ENCODE measurements at places on chromosomes 1 and 21.

DNA sequence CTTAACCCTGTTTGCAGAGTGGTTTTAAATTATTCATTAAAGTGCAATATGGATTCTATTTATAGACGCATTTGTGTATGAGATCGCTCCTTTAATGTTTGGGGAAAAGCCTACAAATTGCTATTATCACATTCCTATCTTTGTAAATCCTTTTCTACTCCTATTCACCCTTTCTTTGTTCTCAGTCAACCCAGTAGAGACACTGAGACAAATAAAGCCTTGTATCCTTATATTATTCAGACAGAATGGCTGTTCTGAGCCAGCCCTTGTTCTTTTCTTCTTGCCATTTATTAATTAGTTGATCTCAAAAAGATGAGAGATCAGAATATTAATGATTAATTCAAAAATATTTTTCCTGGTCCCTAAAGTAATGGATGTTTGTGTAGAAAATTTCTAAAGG lies 8.4 kb downstream of the PCBP3 start:
- H3K4me1 ChIP-seq: no peaks in the 10 kb centered on the region
- no peak for DNase-seq
- H3K27ac ChIP-seq: no peak overlapping the region
- peaks cover 4% of the 10 kb centered on the region for H3K27me3 ChIP-seq
- H3K36me3 ChIP-seq: no peaks in the 10 kb centered on the region

DNA sequence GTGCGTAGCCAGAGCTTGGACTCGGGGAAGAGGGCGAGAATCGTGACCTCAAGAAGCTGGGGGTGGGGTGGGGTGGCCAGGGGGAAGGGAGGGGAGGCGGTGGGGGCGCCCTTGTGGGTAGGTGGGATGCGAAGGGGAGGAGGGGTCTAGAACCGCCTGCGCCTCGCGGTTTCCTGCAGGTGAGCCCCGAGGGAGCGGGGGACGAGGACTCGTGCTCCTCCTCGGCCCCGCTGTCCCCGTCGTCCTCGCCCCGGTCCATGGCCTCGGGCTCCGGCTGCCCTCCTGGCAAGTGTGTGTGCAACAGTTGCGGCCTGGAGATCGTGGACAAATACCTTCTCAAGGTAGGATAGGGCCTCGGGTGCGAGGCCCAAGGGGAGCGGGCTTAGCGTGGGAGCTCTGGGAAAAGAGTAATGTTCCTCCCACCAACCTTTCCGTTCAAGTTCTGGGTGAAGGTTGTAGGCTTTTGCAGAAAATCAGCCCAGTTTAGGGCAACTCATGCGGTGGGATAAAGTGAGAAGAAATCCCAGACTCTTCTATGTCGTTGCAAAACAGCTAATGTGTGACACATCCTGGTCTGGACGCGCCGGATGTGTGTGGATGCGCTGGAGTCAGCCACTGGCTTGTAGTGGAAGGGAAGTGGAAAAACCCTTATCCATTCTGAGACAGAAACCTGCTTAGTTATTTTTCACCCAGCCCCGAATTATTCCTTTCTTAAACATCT lies 2.9 kb downstream of the LHX8 start:
- H3K4me1 ChIP-seq: peaks cover 13% of the 10 kb centered on the region
- no peaks in the 10 kb centered on the region for H3K36me3 ChIP-seq
- DNase-seq: peak; percentile 29
- H3K27ac ChIP-seq: no peak overlapping the region

GRCh38 chr21:31281561-31281960 lies 62.5 kb downstream of the TIAM1 start:
- no peak overlapping the region for H3K4me3 ChIP-seq
- peaks cover 6% of the 10 kb centered on the region for H3K4me1 ChIP-seq
- H3K36me3 ChIP-seq: no peaks in the 10 kb centered on the region
- no peak overlapping the region for H3K27ac ChIP-seq

DNA sequence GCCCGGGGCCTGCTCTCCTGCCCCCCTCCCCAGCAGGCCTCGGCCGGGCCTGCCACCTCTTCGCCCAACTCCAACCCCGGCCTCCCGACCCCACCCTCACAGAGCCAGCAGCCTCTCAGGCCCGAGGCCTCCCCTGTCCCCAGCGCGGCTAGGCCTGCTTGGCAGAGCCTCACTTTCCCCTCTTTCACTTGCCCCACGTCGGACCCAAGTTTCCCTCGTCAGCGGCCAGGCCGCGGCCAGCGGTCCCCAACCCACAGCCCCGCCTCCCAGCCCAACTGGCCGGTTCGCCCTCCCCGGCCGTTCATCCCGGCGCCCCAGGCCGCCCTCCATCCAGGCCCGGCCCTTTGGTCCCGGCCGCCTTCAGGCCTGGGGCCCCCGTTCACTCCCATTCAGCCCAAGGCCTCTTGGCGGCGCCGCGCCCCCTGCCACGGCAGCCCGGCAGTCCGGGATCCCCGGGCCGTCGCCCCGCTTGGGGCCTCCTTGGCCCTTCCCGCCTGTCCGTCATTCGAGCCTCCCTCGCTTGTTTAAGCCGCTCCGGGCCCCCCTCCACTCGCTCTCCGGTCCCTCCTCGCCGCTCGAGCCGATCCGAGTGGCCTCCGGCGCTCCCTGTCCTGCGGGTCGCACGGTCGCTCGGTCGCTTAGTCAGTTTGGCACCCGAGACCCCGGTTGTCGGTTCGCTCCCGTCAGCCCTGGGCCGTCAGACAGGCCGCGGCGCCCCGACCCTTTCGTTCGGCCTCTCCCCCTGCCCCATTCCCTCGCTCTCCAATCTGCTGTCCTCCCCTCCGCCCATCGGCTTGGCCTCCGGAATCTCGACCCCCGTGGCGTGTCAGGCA lies 1.4 kb downstream of the LRRC41 start:
- peak overlapping the region; percentile 95 for H3K4me3 ChIP-seq
- peak; percentile 73 for DNase-seq
- no peaks in the 10 kb centered on the region for H3K27me3 ChIP-seq
- H3K27ac ChIP-seq: peak overlapping the region; percentile 99
- H3K4me1 ChIP-seq: peaks cover 27% of the 10 kb centered on the region

DNA sequence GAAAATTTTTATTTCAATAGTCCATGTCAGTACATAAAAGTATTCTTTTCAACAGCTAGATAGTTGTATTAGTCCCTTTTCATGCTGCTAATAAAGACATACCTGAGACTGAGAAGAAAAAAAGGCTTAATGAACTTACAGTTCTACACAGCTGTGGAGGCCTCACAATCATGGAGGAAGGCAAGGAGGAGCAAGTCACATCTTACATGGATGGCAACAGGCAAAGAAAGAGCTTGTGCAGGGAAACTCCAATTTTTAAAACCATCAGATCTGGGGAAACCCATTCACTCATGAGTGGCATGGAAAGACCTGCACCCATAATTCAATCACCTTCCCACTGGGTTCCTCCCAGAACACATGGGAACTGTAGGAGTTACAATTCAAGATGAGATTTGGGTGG lies 50.7 kb downstream of the PTGFR start:
- H3K4me1 ChIP-seq: no peaks in the 10 kb centered on the region
- no peak overlapping the region for H3K4me3 ChIP-seq

DNA sequence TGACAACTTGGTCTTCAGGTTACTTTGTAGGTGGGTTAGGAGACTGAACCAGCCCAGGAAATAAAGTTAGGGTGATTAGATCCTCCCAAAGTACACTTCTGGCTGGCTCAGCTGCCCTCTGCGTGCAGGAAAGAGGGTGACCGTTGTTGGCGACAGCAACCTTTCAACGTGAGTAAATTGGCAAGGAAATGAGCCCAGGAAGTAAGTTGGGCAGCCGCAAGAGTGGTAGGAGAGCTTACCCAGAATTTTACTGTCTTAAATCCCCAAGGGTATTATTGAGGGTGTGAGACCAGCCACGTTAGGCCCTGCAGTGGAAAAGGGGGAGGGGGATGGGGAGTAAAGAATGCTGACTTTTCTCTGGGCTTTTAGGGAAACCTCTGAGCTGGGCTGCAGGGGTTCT lies 1.6 kb downstream of the TENT5C start:
- H3K27me3 ChIP-seq: peaks cover 35% of the 10 kb centered on the region
- H3K4me3 ChIP-seq: no peak overlapping the region
- DNase-seq: peak; percentile 15
- no peaks in the 10 kb centered on the region for H3K36me3 ChIP-seq
- peaks cover 20% of the 10 kb centered on the region for H3K4me1 ChIP-seq

GRCh38 chr1:232459826-232460225 lies 170.1 kb downstream of the SIPA1L2 start:
- no peak overlapping the region for H3K27ac ChIP-seq
- no peak overlapping the region for H3K4me3 ChIP-seq
- H3K27me3 ChIP-seq: no peaks in the 10 kb centered on the region
- no peaks in the 10 kb centered on the region for H3K4me1 ChIP-seq
- DNase-seq: no peak
- peaks cover 7% of the 10 kb centered on the region for H3K36me3 ChIP-seq

GRCh38 chr1:204348242-204348641 lies 11.5 kb downstream of the PLEKHA6 start:
- H3K27ac ChIP-seq: peak overlapping the region; percentile 56
- DNase-seq: no peak
- H3K36me3 ChIP-seq: no peaks in the 10 kb centered on the region
- peaks cover 45% of the 10 kb centered on the region for H3K4me1 ChIP-seq

DNA sequence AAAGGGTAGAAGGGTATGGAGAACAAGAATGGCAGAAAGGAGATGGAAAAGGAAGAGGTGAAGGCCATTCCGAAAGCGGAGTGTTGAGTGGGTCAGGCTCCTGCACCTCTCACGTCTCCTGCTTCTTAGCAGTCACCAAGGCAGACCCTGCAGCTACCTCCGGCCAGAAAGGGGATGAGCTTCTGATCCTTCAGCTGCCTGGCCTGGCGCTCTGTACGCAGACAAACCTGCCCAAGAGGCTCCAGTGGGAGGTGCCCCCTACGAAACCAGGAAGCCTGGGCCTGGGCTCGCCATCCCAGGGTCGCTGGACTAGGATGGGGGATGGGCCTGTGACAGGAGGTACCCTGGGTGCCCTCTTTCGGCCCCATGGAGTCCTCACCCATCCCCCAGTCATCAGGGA lies 3.0 kb downstream of the GPR61 start:
- peaks cover 5% of the 10 kb centered on the region for H3K27me3 ChIP-seq
- peaks cover 18% of the 10 kb centered on the region for H3K4me1 ChIP-seq
- no peak overlapping the region for H3K4me3 ChIP-seq
- H3K27ac ChIP-seq: no peak overlapping the region
- DNase-seq: no peak

- H3K36me3 ChIP-seq: no peaks in the 10 kb centered on the region
- DNase-seq: no peak
- H3K4me1 ChIP-seq: peaks cover 11% of the 10 kb centered on the region
- H3K4me3 ChIP-seq: no peak overlapping the region
- H3K27me3 ChIP-seq: no peaks in the 10 kb centered on the region
- no peak overlapping the region for H3K27ac ChIP-seq
These were observed 30.1 kb downstream of the TOMM20 start for GRCh38 chr1:235098547-235098946.

- no peak for DNase-seq
- H3K4me3 ChIP-seq: no peak overlapping the region
- no peaks in the 10 kb centered on the region for H3K36me3 ChIP-seq
- H3K27ac ChIP-seq: no peak overlapping the region
- peaks cover 26% of the 10 kb centered on the region for H3K27me3 ChIP-seq
These were observed 96.4 kb upstream of the FMN2 start for GRCh38 chr1:239995281-239995680.

DNA sequence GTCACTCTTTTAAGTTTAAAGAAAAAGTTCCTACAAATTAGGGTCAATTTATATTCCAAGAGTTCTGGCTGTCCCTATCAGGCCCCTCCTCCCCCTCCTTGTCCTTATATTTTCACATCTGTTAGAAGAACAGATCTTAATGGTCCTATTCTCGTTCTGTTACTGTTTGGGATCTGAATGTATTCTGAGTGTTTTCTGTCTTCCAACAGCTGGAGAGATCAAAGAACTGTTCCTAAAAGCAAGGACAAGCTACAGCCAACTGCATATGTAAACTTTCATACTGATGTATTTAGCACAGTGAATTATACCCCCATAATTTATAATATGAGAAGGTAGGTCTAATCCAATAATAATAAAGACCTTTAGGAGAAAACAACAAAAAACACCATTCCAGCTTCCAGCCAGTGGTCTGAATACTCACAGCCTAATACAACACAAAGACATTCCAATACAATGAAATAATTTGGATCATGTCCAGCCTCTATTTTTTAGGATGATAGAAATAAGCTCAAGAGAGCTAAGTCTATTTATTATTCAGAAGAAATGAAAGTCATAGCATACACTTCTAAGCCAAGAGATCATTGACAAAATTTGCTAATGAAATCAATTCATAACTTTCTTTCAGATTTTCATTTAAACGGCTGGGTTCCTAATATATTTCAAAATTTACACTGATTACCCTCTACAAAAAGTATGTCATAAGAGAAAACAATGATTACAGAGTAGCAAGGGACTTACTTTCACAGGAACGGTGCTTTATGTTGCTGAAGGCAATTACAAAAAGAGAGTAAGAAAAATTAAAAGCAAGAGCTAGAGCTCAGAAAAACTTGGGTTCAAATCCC lies 25.3 kb downstream of the WLS start:
- H3K4me1 ChIP-seq: peaks cover 9% of the 10 kb centered on the region
- peak; percentile 94 for DNase-seq
- no peaks in the 10 kb centered on the region for H3K36me3 ChIP-seq
- H3K27ac ChIP-seq: peak overlapping the region; percentile 85
- H3K27me3 ChIP-seq: no peaks in the 10 kb centered on the region

DNA sequence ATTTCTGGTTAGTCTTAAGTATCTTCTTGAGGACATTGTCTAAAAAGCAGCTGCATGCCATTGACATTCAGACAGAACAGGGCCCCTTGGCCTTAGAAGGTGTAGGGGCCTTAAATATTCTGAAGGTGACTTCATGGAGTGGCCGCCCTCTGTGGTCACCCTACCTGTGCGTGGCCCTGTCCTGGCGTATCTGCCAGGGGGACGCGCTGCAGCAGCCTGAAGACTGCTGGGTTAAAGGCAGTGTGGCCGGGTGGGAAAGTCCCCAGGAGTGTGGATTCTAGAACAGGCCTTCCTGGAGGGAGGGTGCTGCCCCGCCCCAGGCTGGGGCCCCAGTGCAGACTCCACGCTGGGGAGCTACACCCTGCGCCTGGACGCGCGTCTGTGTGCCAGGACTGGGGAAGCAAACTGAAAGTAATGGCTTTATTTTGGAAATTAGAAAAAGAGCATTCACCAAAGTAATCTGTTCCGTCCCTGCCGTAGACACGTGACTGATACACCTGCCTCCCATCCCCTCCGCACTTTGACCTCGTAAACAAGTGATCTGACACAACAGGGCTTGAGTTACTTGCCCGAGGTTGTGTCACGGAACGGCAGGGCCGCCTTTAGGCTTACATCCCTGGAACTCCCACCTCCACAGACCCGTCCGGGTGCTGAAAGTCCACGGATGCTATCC lies 1.8 kb downstream of the AGPAT3 start:
- peaks cover 12% of the 10 kb centered on the region for H3K4me1 ChIP-seq
- DNase-seq: no peak

- H3K4me1 ChIP-seq: peaks cover 51% of the 10 kb centered on the region
- H3K27ac ChIP-seq: no peak overlapping the region
- no peak for DNase-seq
These were observed 298 bp downstream of the SSBP3 start for GRCh38 chr1:54405898-54406293.

DNA sequence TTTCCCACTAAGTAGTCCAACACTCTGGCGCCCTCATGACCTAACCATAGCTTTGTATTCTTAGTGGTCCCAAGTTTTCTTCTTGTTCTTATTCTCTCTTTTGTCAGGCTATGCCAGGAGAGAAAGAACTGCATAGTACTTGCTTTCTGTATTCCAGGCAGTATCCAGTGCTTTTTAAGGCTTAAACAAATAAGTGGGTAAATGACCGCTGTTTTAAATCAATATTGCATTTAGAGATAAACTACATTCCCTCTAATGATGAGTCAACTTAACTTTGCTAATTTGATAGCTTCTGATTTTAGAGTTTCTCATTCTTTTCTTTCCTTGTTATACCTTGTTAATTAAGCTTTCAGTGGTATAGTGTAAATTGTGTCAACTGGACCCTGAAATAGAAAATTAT lies 139.6 kb downstream of the ZP4 start:
- H3K4me3 ChIP-seq: no peak overlapping the region
- no peaks in the 10 kb centered on the region for H3K27me3 ChIP-seq
- no peak overlapping the region for H3K27ac ChIP-seq
- DNase-seq: no peak
- H3K36me3 ChIP-seq: no peaks in the 10 kb centered on the region

All from muscle of leg (tissue), 16 donors.